ENCODE measurements at places on chromosomes 5 and 9.

DNA sequence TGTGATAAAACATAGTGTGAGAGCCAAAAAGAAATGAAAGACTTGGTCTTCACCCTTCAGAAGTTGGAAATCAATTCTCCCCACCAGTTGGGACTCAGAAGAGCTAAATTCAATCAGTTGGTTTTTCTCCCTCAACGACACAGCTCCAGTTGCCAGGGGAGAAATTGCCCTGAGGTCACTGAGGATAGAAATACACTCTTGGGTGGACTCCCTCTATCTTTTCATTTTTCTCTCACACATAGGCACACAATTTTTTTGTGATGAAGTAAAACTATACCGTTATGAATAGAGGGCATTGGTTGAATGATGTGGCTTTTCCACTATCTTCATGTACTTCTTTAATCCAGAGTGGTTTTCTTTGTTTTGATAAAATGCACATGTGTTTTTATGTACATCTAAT lies 80.2 kb downstream of the ZNF366 start:
- no peak for DNase-seq

DNA sequence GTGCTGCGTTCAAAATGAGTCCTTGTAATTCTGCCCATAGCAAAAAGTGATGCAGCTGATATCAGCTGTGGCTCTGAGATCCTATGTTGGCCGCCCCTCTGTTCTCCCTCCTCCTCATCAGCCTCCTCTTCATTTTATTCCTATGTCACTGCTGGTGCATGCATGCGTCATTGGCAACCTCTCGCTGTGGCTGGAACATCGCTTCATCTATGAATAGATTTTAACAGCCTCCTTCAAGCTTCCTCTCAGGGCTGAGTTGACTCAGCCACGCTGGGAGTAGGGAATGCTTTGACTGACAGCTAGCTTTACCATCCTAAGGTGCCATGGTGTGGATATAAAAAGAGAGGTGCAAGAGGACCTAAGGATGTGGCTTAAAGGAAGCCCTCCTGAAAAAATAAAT lies 303.5 kb downstream of the PLK2 start:
- peak; percentile 75 for DNase-seq

DNA sequence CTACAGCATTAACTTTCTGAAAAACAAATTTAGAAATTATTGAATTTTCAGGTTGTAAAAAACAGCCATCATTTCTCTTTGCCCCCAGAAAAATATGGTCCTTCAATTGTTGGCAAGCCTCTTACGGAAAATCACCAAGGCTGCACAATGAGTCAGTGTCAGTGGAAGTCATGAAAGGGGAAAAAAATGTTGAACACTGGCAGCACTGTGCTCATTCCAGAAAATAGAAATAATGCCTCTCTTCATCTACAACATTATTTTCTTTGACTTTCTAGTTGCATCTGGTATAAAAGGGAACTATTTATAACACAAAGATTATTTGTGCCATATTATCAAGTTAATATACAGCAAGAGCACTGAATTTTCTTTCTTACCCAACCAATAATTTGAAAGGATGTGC lies 26.7 kb upstream of the STK32A start:
- DNase-seq: no peak

DNA sequence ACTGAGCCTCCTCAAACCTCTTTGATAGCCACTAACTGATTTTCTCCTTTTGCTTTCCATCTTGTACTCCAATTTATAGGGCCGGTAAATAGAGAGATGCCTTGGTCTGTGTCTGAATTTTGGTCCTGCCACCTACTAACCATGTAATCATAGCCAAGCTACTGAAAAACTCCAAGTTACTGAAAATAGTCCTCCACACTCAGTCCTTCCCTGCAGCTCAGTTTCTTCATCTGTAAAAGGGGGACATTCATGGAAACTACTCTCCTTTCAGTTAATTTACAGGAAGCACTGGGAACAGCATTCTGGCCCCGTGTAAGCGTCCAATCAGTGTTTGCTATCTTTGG lies 30.0 kb upstream of the TGFBR1 start:
- no peak for DNase-seq

DNA sequence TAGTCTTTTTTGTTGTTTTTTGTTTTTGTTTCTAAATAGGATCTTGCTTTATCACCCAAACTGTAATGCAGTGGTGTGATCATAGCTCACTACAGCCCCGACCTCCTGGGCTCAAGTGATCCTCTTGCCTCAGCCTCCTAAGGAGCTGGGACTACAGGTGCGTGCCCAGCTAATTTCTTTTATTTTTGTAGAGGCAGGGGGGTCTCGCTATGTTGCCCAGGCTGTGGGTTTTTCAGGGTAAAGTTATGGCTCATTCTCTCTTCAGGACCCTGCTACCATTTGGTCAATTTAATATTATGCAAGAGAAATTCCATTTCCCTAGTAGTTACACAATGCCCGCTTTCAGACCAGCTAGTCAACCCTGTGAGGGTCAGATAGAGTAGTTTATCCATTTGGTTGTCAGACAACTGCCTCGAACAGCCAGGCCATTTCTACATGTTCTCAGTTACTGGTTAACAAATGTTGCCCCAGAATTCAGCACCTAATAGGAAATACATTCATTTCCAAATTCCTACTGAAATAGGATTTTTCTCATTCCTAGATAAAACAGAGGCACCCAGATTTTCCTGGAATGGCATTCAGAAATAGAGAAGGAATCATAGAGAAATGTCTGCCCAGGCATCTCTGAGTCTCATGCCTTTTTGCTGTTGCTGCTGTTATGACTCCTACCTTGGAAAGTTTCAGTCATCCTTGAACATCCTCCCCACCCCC lies 6.4 kb upstream of the GLIS3 start:
- DNase-seq: no peak

GRCh38 chr9:76218886-76219445 lies 175.3 kb downstream of the RFK start:
- no peak for DNase-seq

DNA sequence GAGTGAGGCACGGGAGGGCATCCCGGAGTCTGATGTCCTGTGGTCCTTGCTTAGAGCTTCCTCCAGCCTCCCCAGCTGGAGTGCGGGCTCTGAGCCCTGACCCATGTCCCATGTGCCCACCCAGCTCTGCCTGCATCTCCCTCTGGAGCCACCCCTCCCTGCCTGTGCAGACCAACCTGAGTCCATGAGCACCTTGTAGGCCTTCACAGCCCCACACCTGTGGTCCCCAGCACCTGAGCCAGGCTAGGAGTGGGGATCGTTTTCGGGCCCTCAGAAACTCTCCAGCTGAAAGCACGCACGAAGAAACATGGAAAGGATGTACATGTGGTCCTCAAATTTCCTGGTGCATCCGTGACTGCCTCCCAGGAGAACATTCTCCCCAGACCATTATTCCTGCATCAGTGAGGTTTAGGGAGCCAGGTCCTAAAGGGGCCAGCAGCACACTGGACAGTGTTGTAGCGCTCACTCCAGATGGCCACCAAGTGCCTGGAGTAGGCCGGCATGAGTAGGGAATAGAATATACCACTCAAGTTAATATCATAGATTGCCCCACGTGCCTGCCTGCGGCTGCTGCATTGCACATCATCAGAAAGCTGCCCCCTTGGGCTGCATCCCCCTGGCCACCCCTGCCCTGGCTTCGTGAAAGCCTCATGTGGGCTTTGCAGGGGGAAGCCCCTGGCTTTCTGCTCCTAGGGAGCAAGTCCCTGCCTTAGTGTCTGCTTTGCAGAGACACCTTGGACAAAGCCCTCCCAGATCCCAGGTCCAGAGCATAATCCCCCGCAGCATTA lies 80.6 kb downstream of the WNK2 start:
- DNase-seq: no peak

GRCh38 chr5:3878267-3878666 lies 282.6 kb downstream of the IRX1 start:
- no peak for DNase-seq

- DNase-seq: no peak
Measured at GRCh38 chr5:127580731-127581130, 63.3 kb downstream of the PRRC1 start.

- DNase-seq: no peak
Measured at GRCh38 chr5:113354055-113354454, 80.7 kb downstream of the TSSK1B start.

- no peak for DNase-seq
Measured at GRCh38 chr9:115616666-115617239, 498.8 kb upstream of the TNC start.

DNA sequence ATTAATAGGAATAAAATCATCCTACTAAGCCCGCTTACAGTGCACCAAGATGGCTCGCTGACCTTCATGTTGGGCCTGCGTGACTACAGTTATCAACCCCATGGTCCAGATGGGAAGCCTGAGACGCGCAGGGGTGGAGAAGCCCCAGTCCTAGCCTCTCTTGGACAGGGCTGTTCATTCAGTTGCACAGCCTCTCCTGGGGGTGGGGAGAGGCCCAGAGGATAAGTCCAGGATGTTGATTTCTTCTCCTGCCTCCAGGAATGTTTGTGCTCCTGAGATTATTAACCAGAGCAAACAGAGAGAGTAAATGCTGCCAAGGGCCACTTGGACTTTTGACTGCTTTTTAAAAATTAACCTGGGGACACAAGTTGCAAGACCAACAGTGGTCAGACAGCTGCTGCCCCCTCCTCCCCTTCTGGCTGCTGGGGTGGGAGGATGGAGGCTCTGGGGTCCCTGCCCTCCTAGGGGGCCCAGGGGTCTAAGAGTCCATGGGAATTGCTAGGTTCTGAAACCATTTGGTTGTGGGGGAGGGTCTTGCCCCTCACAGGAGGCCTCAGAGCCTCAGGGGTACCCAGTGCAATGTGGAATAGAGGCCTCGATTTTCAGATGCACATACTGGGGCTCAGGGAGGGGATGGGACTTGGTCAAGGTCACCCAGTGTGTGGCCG lies 2.8 kb upstream of the AMBP start:
- DNase-seq: no peak

- no peak for DNase-seq
Measured at GRCh38 chr5:1724822-1725602, 74.6 kb downstream of the MRPL36 start.

DNA sequence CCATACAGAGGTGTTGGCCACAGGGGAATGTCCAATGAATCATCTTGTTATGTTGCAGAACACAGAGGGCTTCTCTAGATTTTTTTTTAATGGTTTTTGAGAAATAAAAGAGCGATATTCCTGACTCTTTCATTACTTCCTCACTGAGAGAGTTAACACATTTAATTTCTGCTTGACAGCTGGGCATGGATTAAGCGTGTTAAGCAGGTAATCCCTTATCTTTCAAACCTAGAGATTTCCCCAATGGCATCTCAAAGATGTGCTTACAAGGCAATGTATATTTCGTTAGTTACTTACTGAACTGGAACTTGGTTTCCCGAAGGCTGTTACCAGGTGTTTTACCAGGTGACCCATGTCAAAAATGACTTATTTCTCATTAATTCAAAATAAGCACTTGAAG lies 21.8 kb upstream of the ADCY2 start:
- no peak for DNase-seq

- DNase-seq: no peak
Measured at GRCh38 chr5:65327582-65327981, 154.1 kb downstream of the ADAMTS6 start.

DNA sequence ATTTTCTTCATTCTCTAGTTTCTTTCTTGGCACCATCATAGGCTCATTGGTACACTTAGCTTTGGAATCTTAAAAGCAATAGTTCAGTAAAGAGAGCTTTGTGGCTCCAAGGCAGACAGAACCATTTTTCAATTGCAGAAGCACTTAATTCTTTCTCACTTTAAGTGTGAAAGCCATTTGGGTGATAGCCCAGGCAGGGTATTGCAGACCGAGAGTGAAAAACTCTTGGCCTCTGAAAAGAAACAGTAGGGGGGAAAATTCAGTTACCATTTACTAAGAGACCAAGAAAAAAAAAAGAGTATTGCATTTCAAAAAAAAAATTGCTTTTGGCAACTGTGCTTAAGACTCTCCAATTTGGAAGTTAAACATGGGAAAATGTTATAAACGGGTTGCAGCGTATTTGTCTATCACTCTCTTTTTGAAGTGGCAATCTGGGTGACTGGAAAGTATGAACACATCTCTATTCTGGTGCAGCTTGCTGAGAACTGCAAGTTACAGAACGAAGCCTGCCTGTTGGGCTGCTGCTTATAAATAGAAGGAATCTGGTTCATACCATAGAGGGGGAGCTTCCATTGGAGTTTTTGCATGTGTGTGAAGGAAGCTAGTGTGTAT lies 170.5 kb downstream of the TLE4 start:
- no peak for DNase-seq

- DNase-seq: peak; percentile 36
Measured at GRCh38 chr5:7576023-7576715, 180.2 kb downstream of the ADCY2 start.

DNA sequence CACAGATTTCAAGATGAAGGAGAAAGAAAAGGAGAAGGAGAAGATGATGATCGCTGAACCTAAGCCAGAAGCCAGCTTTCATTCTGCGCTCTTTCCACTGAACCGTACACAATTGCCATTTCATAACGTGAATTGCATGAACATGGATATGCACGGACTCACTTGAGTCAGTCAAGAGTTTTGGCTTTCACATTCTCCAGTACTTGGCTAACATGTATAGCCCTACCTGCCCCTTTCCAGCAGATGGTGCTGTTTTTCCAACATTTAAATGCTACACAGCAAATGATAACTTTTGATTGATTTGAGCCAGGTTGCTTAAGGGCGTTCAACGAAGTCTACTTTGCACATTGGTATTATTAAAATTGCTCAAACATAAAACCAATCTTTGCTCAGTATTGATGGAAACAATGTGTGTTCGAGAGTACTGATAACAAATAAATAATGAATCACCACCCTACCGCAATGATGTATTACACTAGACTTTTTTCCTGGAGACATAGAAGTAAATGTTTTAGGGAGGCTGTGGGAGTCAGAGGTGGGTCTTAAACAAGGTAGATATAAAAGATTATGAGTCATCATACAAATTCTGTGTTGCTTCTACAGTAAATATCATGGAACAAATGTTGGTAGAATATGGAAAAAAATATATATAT lies 196.4 kb downstream of the TRPM3 start:
- DNase-seq: peak; percentile 52

DNA sequence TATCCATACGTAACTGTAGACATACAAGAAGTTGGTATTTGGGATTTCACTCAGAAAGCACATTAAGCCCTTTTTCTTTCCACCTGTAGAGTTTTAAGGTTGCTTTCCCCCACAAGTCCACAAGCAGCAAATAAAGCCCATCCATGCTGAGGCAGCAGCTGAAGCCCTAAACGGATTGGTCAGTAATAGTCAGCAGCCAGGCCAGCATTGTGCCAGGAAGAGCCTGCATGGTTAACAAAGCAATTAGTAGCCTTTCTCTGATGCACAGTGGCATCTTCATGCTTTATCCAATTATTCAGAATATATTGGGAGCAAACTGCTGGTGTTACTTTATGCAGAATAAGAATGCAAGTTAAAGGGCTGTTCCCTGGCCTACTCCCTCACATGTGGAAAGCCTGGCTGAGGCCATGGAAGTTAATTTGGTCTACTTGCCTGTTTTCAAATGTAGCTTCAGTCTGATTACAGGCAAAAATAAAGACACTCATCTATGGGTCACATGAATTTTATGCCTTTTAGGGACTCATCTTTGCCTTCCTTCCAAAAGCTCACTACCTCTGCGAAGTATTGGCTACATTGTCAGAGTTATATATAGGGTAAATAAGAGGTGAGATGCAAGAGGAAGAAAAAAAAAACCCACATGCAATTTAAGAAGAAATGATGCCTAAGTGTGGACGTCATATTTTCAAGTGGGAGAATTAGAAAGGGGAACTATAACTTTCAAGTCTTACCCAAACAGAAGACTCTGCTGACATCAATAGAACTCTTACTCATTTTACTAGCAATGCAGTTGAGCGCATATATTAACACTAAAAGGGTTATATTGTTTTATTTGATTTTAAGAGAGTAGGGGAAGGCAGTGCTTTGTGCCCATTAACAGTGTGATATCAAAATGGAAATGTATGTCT lies 15.9 kb downstream of the EBF1 start:
- no peak for DNase-seq
